ENCODE measurements at places on chromosomes 1 and 21.

- DNase-seq: no peak
Measured at GRCh38 chr1:213531369-213532310, 456.1 kb upstream of the PROX1 start.

DNA sequence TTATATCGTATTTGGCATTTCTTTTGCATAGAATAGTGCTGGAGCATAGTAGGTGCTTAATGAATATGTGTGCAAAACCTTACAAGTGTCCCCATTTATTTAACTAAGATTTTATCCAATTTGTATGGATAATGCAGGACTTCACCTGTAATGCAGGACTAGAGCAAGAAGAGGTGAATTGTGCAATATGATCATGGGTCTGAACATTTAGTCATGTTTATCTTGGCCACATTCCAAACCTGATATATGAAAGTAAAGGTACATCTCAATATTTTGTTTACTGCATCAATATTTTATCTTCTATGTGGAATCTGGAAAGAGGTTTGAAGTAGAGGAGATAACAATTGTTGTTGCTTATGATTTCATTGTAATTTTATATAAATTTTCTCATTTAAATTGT is 1626.7 kb upstream of the B3GALT2 start:
- DNase-seq: no peak

GRCh38 chr1:197362871-197363270 is 94.8 kb downstream of the CRB1 start:
- no peak for DNase-seq

DNA sequence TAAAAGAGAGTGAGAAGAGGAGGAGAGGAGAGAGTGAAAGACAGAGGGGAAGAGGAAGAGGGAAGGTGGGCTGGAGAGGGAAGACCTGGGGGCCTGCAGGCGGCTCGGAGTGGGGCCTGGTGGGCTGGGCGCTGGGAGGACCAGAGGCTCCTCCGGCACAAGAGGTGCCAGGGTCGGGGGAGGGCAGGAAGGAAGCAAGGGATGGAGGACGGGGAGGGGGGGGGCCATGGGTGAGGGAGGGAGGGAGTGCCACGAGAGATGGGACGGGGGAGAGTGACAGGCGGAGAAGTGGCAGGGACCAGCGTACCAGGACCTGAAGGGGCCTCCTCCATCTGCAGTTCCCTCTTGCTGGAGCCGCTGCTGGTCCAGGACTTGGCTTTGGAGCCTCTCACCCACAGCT is 87.7 kb downstream of the CASZ1 start:
- DNase-seq: no peak

DNA sequence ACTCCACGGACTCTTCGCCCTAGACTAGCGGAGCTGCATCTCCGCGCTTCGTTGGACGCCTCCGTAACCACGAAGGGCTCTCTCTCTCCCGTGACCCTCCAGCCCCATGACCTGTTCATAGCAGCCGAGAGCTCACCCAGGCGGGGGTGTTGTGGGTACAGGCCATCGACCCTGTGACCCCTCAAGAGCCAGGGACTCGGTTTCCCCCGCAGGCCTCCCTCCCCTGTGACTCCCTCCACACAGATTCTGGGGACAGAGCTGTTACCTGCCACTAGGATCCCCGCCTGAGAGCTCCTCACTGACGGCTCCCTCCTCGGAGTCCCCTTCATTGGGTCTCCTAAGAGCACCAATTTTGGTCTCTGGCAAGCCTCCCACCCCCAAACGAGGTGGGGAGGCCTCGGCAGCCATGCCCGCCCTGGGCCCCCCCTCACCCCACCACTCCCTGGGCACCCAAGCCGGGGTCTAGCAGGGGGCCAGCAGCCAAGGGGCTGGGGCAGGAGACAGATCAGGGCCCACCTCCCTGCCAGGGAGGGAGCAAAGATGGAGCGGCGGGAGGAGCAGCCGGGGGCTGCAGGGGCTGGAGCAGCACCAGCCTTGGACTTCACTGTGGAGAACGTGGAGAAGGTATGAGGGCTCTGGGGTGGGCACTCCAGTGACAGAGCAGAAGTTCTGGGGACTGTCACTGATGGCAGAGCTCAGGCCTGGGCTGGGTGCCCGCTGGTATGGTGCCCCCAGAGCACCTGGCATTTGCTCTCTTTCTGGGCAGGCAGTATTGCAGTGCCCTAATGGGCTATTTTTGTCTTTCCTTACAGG is 517 bp downstream of the IPO13 start:
- no peak for DNase-seq

DNA sequence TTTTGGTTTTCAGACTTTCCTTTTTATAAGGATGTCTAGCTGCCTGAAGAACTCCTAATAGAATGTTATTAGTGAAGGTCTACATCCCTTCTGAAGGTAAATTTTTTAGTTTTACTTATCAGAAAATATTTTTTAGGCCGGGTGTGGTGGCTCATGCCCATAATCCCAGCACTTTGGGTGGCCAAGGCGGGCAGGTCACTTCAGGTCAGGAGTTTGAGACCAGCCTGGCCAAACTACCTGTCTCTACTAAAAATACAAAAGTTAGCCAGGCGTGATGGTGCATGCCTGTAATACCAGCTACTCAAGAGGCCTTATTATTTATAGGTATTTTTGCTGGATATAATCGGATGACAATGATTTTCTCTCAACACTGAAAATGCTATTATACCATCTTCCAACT is 181.9 kb upstream of the KCNK2 start:
- no peak for DNase-seq

GRCh38 chr21:41695513-41695912 is 71.3 kb downstream of the RIPK4 start:
- DNase-seq: no peak

DNA sequence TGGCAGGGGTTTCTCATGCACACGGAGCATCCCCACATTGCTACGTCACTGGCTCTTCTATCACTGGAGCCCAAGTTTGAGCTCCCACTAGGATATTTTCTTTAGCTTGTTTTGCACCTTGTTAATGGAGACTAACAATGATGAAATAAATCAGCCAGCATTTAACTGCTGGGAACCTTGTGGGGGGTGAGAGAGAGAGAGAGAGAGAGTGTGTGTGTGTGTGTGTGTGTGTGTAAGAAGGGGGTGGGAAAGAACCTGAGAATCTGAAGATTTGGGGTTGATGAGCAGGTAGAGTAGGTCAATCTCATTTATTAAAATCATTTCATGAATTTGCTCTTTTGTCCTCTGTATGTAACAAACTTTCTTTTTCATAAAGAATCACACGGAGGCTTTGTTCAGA is 624 bp downstream of the C8B start:
- no peak for DNase-seq

DNA sequence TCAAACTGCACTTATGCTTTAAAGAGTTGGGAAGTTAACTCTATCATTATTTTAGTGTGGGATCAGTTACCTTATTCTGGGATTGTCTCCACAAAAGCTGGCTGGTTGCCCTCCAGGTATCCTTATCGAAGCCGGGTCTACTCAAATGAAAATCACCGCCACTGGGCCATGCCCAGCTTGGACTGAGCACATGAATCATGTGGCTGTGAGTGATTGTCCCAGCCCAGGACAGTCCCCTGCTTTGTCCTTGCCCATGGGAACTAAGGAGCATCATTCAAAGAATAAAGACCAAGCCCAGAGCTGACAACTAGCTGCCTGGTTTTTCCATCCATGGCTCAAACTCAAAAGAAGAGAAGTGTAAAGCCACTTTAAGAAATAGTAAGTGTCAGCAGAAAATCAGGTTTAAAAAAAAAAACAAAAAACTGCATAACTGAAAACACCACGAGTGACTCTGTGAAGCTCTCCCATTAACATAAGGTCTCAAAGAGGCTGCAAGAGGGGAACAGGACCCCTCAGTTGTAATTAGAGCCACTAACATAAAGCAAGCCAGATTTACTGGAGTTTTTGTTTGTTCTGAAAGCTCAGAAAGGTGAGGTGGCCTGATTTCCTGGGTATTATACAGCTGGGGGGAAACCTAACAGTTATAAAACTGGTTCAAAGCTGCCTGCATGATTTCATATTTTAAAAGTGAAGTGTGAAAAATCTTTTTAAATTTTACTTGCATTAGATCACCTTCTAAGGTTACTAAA is 91.5 kb downstream of the KIF14 start:
- no peak for DNase-seq

GRCh38 chr21:44455524-44456213 is 359 bp downstream of the LRRC3 start:
- DNase-seq: peak; percentile 21

DNA sequence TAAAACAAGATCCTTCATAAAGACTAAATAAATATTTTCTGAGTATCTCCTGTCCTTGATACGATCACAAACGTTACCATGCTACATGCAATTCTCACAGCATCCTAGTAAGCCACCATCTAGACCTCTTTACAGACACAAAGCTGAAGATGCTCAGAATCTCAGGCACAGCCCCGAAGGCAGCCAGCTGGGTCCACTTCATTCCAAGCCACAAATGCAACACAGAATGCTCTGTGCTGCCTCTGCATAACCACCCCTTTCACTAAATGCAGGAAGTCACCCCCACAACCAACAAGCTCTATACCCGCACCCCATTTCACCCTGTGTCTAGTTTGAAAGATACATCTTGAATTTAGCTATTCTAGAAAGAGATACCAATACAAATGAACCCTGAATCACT is 12.9 kb downstream of the RCAN1 start:
- no peak for DNase-seq

DNA sequence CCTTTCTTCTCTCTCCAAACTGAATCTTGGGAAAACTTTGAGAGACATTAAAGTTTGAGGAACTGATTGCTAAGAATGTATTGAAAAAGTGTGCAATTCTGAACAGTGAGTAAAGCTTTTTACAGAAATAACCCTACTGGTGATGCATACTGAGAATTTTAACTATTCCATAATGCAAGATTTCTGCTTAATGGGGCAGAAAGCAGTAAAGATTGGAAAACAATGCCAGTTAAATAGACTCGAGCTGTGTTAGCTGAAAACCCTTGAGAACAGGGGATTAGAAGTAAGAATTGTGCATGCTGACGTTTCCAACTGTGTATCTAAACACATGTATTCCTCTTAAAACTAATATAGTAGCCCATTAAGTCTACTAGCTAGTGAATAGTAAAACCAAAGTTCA is 1500.2 kb upstream of the PRMT6 start:
- no peak for DNase-seq

- DNase-seq: no peak
Measured at GRCh38 chr1:19569786-19570185, 74.3 kb upstream of the NBL1 start.

- DNase-seq: no peak
Measured at GRCh38 chr1:3556336-3556735, 55.0 kb downstream of the MEGF6 start.

DNA sequence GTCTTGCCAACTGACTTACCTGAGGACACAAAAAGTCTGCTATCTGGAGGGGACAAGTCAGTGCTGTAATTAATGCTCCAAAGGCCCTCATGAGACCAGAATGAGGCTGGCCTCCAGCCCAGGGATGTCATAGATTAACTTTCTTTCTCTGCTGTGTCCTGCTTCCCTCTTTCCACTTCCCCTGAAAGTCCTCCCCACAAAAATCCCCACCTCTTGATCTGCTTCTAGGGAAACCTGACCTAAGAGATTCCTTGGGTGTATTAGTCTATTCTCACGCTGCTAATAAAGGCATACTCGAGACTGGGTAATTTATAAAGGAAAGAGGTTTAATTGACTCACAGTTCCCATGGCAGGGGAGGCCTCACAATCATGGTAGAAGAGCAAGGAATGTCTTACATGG is 39.2 kb downstream of the RUNX3 start:
- DNase-seq: no peak

DNA sequence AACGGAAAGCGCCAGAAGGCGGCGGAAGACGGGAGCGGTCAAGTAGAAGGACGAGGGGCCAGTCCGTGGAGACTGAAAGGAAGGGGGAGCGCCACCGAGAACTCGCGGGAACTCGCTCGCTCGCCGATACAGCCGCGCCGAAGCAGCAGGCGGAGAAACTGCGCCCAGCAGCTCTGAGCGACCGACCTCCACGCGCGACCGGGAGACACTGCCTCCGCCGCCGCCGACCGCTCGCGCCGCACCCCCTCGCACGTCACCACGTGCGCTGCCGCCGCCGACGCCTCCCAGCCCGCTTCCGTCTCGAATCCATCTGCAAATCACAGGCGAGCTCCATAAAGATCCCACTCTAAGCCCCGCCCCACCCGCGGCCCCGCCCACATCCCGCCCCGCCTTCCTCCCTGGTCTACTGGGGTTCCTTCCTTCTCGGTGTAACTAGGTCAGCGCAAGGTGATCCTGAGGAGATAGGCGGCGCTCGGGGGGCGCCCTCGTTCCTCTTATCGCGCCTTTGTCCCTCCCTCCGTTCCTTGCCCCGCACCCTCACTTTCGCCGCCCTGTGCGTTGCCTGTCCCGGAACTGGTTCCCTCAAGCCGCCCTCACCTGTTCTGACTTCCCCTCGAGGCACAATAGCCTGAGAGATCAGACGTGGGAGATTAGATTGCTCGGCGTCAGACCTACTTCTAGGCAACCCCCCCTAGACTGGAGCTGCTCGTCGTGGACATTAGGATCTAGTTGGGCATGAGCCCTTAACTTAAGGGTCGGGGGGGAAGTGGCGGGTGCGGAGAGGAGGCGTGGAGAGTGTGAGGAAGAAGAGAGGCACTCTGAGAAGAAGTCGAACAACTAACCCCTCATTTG is at the start of gene IVNS1ABP:
TSS of gene IVNS1ABP (minus strand) at position 210 of the 852 bp plus-strand sequence. CDS start 7,750 bp downstream, outside the sequence.
- peak; percentile 91 for DNase-seq

DNA sequence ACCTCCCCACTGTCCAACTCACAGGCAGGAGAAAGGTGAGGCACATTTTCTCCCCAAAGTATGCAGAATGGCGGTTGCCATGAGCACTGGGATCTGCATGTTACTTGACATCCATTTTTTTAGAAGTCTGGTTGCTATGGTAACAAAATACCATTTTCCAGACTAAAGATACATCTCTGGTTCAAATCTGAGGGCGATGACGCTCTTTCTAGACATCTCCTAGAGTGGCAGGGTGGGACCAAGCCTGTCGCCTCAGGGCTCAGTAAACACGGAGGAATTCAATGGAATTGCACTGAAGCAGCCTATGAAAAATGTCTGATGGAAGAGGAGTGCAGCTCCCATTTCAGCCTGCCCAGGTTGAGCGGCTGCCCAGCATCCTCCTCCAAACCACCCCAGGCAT is 21.5 kb upstream of the FAM43B start:
- DNase-seq: no peak

- no peak for DNase-seq
Measured at GRCh38 chr21:43269957-43270705, 101.3 kb downstream of the CRYAA start.

DNA sequence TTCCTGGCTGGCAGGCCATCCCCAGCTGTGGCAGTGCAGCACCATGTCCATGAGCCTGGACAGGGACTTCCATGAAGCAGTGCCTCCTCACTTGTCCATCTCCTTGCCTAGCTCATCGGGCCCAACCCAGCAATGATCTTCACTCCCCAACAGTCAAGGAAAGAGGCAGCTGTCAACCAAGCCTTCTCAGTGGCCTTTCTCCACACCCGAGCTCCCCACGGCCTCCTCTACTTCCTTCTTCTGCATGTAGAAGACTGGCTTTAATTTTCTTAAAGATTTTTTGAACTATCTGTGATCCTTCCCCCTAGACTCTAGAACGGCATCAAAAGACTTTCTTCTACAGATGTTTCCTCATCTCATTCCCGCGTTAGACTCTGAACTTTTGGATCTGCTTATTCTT is 65.5 kb upstream of the COA6 start:
- no peak for DNase-seq
